ENCODE measurements at places on chromosomes 2 and 18.

- DNase-seq = peak; percentile 35
Measured at GRCh38 chr2:218694405-218695145, 16.1 kb upstream of the TTLL4 start.

DNA sequence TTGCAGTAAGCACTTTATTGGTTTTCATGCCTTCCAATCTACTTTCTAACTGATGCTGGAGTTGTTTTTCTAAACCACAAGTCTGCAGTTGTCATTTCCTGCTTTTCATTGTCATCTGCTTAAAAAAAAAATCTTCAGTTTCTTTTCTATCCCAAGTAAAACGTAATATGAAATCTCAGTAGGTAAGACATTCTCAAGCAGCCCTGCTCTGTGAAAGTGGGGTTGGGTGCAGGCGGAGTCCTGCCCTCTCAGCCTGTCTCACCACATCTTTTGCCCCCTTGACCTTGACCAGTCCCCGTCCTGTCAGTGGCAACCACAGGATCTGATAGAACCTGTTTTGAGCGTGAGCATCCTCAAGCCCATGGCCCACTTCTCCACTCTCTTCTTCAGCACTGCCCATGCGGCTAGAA, 80.0 kb upstream of the CPO start:
- DNase-seq = no peak

- DNase-seq = peak; percentile 63
Measured at GRCh38 chr18:42545825-42546224, 569.7 kb downstream of the RIT2 start.

GRCh38 chr2:134181219-134181618, 72.7 kb upstream of the MGAT5 start:
- no peak for DNase-seq

- DNase-seq = no peak
Measured at GRCh38 chr2:235679471-235679870, 185.6 kb downstream of the AGAP1 start.

DNA sequence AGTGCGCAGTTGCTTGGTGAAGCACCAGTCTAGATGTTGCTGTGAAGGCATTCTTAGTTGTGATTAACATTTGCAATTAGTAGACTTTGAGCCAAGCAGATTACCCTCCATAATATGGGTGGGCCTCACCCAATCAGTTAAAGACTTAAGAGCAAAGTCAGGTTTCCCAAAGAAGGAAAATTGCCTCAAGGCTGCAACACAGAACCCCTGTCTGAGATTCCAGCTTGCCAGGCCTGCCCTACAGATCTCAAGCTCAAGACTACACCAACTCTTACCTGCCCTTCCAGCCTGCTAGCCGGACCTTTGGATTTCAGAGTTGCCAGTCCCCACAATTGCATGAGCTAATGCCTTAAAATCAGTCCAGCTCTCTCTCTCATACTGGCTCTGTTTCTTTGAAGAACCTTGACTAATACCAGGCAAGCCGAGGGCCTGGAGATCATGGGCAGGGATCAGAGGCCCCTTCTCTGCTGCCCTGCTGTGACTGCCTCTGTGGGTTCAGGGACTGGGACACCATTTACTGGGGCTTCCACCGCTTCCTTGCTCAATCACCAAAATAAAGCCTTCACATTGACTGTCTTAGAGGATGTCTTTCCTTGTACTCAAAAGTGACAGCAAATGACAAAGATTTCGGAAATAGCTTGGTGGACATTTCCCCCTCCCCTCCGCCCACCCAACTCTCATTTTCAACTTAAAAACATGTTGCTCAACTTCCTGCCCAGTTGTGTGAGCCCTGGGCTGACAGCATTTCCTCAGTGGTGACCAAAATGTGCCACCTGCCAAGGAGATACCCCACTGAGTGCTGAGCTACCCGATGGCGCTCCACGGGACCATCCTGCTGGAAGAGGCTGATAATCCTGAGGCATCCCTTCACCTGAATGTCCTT, 86.7 kb downstream of the GALNT14 start:
- DNase-seq = no peak

GRCh38 chr2:12448846-12449505, 267.8 kb upstream of the TRIB2 start:
- DNase-seq = no peak

DNA sequence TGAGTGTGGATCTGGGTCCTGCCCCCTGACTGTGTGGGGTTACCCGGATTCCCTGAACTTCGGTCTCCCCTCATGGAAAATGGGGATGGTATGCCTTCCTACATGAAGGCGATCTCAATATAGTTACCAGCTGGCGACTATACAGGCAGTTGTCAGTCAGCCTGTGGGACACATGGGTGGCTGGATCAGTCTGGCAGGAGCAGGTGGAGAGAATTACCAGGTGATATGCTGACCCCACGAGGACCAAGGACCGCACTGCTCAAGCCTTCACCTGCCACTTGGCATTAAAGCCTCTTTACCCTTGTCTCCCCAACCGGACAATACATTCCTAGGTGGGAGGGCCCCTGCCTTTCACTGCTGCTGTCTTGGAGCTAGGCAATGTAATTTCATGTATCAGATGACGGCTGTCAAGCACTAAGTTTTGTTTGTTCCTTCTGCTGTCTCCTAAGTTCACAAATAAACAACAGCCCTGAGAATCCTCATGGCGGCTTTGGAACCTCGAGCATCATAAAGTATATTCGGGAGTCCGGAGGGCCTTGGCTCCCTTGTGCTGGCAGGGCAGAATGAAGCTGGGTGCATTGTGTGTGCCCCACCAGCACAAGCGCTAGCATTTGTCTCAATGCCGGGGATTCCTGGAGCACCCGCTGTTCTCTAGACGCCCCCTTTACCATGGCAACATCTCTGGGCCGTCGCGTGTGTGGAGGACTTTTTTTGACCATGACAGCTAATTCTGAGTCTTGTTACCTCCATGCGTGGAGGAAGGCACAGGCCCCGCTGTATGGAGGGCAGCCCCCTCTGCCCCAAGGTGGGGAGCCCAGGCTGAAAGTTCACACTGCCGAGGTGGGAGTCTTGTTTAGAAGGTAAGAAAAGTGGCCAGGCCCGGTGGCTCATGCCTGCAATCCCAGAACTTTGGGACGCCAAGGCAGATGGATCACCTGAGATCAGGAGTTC, 48.6 kb downstream of the PDCL3 start:
- no peak for DNase-seq

- no peak for DNase-seq
Measured at GRCh38 chr2:9212010-9212635, 5.5 kb downstream of the ASAP2 start.

DNA sequence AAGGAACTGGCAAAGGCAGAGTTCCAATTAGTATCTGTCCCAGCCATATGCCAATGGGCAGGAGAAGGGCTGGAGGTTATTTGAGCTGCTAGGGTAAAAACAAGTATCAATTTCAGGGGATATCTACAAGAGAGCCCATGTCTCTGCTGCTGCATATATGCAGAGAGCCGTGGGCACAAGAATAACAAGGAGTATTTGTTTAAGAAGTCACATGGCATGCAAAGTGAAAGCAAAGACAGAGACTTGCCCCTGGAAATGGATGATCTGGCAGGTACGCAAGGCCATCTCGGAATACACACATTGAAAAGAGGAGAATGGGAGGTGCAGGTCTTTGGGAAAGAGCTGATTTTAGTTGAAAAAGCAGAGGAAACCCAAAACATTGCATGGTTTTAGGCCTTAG, 170.6 kb downstream of the EVA1A start:
- no peak for DNase-seq

GRCh38 chr2:121002597-121002996, 266.9 kb downstream of the GLI2 start:
- DNase-seq = no peak

- no peak for DNase-seq
Measured at GRCh38 chr2:5686536-5686935, 5.6 kb upstream of the SOX11 start.
